Forelimb muscle (tissue), 1 donor: ENCODE measurements at places on chromosomes 5 and 9.

DNA sequence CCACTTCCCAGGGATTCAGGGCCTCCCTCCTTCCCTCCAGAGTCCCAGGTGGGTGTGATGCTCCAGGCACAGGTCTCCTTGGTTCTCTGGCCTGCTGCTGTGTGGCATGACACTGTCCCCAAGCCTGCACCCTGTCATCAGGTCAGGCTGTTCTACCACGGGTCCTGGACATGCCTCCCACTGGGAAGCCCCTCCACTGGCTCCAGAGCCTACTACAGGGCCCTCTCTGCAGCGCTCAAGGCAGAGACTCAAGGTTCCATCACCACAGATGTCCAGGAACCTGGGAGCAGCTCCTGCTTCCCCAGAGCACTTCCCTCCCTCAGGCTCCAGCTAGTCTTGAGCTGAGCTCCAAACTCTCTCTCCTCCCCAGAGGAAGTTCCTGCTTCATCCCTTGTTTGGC is 237.3 kb downstream of the PBX3 start:
- DNase-seq, result no peak

DNA sequence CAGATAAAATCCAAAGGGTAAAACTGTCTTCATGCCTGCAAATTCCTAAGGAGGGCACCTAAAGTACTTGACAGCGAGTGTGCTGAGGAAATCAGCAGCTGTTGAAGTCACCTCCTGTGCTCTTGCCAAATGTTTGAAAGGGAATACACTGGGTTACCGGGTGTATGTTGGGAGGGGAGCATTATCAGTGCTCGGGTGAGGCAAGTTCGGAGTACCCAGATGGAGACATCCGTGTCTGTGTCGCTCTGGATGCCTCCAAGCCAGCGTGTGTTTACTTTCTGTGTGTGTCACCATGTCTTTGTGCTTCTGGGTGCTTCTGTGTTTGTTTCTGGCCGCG is 727 bp upstream of the ADRB2 start:
- no peak for DNase-seq

- DNase-seq, result no peak
Measured at GRCh38 chr9:36903541-36904435, 130.3 kb downstream of the PAX5 start.

- DNase-seq, result no peak
Measured at GRCh38 chr5:172720655-172721054, 50.3 kb downstream of the DUSP1 start.

GRCh38 chr5:142491679-142492078 is 166.9 kb upstream of the SPRY4 start:
- no peak for DNase-seq

DNA sequence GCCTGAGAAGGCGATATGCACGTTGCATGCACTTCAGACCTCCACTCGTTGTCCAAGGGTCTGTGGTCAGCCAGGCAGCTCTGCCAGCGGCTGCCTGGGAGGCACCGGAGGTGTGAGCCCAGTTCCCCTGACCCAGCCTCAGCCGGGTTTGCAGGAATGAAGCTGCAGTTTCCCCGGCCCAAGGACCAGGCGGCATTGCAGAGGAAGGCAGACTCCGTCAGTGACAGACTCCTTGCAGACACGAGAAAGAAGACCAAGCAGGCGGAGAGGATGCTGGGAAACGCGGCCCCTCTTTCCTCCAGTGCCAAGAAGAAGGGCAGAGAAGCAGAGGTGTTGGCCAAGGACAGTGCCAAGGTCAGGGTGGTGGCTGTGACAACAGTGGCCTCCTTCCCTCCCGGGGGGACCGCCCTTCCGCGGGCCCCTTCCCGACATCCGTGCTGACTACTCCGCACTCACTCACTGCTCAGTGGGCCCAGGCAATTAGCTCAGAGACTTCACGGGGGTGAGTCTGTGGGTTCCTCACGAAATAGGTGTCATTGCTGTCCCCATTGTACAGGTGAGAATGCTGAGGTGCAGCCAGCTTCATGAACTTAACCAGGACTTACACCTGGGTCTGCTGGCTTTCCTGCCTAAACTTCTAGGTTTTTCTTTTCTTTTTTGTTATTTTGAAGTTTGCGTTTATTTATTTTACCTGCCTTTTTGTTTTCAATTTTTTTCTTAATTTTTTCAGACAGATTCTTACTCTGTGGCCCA is 10.8 kb upstream of the AIF1L start:
- no peak for DNase-seq

DNA sequence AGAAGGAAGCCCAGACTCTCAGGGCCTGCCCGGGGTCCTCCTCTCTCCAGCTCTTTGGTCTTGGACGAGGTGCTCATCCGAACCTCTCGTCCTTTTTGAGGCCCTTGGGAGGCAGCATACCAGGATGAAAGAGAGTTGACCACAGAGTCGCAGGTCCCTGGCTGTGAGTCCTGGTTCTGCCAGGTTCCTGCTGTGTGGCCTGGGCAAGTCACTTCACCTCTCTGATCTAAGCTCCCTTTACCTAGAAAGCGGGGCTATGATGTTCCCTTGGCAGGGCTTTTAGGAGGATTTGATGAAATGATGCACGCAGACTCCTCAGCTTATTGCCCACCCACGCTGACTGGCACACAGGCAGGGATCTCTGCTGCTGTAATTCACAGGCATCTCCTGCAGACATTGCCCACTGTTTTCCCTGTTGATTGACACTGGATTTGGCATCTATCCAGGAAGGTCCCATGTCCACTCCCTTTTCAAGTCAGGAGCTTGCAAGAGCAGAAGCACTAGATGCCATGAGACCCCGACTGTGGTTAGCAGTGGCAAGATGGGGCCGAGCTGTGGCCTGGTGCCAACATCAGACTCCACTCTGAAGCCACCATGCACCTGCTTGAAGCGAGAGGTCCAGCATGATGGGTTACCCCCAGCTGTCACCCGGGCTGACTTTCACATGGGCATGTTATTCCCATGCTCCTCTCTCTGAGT is 71.5 kb downstream of the MACROH2A1 start:
- no peak for DNase-seq

DNA sequence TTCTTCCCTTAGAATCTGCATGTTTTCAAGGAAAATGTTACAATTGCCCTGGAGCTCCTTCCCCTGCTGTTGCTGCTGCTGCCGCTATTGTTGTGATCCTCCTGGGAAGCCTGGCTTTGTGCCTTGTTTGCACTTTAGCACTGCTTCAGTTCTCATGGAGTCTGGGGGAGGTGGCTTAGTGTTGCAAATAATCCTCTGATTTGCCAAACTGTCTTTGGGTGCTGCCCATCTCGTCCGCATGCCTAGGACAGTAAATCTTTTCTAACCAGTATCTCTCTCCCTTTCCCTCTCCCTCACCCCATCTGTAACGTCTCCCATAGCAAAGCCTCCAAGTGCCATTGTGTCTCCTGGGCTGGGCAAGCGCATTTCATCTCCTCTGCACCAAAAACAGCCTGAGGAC is 30.3 kb downstream of the FAM240B start:
- no peak for DNase-seq

DNA sequence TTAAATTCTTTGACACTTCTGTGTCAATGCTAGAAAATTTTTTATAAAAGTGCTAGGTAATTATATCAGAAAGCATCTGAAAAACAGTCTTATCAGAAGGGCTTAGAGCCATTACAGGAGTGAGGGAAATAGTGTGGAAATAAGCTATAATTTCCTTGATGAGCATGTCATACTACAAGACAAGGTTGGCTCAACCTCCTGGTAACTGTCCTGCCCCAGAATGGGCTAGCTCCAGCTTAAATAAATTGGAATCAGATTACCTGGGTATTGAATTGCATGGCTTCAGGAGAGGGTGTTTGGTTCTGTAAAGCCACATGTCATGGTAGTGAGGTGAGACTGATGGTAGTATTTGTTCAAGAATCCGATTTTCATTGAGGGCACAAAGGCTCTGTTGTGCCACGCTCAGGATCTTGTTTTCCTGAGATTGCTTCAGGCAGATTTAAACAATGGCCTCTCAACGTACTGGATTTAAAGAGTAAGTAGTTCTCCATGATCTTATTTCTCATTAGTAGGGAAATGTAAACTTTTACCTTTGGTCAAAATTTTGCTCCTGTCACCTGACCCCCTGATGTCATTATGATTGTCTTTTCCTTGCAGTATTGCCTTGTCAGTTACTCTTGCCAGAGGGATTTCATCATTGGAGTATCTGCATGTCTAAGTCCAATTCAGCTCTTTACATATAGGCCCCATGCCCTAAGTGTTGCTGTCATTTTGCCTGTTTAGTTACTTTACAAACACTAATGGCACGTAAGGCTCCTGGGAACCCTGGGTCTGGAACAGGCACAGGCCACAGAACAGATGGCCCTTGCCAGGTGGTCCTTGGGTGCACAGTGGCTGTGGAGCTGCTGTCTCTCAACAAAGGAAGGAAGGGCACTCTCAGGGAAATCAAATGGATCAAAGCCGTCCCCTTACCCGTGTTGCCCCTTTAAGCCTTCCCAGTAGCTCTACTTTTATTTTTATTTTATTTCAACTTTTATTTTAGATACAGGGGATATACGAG is 21.3 kb downstream of the TRIO start:
- DNase-seq, result no peak
